ENCODE measurements at places on chromosomes 4 and X. TPM values are rescaled to one million over a fixed set of nuclear protein-coding genes. Genes with fewer than 3 reads are reported as not detected.

- DNase-seq, result no peak
Observed at GRCh38 chr4:107896646-107897045, 34.7 kb upstream of the CYP2U1 start.

DCAF12L2 gene
- total RNA-seq, result not detected

GRCh38 chrX:11412715-11413623 is 119.8 kb downstream of the AMELX start:
- DNase-seq, result no peak

DNA sequence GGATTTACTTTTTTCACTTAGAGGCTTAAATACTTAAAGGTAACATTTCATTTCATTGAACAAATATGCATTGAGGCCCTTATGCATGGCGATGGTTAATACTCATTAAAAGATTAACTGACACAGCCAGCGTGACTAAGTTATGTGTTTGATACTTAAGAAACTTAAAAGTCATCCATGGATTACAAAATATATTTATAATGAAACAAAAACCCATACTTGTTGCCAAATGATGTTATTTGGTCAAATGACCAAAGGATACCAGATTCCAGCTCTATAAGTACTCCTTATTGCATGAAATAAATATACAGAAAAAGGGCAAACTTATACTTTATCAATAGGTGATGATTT is 26.7 kb downstream of the ZNF330 start:
- no peak for DNase-seq

ENAM gene
- total RNA-seq, result 0.25 TPM

DNA sequence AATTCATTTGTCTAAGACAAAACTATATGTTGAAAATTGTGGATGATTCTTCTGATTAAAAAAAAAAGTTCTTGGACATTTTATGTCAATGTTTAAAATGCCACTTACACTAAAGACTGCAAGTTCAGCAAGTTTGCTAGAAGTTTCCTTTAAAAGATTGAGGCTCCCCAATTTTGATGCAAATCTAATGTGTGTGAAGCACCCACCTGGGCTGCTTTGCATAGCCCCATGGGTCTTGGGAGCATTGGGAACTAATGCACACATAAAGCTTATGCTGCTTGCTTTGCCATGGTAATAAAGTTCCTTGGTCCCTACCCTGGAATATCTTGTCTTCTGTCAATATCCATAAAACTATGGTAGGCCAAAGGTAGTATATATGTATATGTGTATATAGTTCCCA is 725.9 kb upstream of the GRID2 start:
- DNase-seq, result no peak

- no peak for DNase-seq
Observed at GRCh38 chrX:11567528-11568220, 98.0 kb downstream of the ARHGAP6 start.

GRCh38 chrX:21781976-21782375 is 24.1 kb upstream of the SMPX start:
- no peak for DNase-seq

DNA sequence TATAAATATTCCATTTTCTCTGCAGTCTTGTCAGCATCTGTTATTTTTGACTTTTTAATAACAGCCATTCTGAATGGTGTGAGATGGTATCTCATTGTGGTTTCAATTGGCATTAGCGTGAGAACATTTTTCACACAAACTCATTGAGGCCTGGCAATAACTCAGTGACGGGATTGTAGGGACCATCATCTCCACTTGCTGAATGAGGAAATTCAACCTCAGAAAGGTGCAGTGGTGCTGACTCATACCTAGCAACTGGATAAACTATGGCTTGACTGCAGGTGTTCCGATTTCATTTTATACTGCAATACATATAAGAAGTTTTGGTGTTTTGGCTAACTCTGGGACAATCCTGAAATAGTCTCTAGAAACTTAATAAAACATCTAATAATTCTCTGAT is 88.3 kb upstream of the DDIT4L start:
- DNase-seq, result no peak

DNA sequence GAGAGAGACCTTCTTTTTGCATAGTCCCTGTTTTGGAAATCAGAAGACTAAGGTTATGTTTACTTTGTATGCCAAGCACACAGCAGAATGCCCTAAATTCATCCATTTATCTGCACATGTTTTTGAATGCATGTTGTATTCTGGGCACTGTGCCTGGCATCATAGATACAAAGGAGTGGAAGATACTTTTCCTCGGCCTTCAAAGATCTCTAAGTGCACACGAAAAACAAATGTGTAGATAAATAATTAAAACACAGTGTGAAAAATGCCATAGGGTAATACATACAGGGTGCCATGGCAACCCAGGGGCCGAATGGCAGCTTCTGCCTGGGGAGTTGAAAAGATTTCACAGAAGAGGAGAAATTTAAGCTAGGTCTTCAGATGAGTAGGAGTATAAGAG is 390.6 kb upstream of the ATOH1 start:
- no peak for DNase-seq

GRCh38 chrX:115029869-115030570 is 12.6 kb upstream of the IL13RA2 start:
- no peak for DNase-seq

GRCh38 chr4:77734928-77735327 is 84.2 kb downstream of the CNOT6L start:
- DNase-seq, result no peak

DNA sequence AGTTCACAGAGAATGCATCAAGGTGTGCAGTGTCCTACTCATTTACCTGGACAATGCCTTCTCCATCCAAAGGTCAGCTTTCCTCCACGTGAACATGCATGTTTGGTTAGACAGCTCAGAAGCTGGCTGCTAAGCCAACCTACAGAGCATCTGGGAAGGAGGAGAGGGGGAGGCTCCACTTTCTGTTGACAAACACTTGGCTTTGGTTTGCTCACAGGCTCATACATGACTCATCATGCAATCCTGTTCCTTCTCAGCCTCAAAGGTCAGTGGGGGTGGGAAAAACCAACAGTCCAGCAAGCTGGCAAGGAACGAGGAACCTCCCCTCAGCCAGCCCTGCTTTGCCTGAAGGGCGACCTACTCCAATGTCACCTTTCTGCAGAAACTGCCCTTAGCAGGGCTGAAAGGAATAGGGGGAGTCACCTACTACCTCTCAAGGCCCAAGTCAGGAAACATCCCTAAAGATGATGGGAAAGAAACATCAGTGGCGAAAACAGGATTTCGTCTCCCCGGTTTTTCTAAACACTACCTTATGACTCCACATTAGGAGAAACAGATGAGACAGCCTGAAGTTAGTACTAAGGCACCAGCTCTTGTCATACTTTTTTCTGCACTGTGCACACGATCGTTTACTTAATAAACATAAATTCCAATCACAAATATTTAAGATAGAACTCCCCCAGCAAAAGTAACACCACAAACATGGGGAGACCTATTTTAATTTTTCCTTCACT is 37.9 kb downstream of the RELL1 start:
- DNase-seq, result peak; percentile 93

CXXC4 gene
- total RNA-seq, result 0.38 TPM

PGK1 gene
- 158 TPM for total RNA-seq

MAGEE1 gene
- 0.18 TPM for total RNA-seq

GRCh38 chr4:53778155-53778554 is 186.9 kb upstream of the LNX1 start:
- DNase-seq, result no peak

DNA sequence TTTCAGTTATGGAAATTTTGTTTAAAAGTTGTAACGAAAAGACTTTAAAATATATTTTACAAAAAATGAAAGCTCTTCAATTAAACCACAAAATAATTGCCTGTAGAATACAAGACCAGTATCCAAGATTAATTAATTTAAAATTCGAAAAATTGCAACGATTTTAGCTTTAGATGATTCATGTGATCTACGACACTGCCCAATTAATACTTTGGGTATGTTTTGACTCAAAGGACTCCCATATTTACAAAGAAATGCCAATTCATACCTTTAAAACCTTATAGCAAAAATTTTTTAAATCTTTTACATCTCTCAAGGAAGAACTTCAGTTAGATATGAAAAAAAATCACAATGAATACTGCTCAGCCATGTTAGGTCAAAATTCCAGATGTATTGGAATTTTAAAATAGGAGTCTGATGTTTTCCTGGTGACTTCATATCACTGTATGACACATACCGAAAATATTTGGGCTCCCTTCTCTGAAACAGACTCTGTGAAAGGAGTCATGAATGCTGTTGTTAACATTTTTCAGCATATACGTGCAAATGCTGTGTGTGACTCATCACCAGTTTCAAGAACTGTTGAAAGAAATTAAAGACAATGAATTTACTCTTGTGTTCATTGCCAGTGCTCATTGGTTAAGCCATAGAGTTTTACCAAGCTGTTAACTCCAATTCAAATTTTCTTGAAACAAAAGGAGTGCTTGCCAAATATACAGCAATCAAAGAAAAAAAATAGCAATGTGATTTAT is 13.8 kb upstream of the SMS start:
- no peak for DNase-seq

DNA sequence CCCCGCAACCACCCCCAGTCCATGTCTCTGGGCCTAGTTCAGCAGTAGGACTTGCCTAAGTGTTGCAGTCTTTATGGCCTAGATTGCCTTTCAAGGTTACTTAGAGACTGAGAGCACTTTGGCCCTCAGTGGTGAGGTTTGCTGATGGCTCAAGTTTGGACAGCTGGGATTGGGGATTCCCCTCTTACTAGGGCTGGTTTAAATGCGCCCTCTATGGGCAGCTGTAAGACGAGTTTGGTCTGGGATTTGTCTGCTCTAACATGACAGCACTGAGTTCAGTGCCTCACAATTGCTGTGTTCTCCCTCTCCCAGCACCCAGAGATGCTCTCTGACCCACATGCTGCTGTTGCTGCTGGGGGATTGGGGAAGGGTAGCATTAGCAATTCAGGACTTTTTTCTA is 23.1 kb downstream of the DACH2 start:
- DNase-seq, result no peak

Measured in left lobe of liver (tissue), 2 donors.